ENCODE measurements at places on chromosomes 4 and X.
A peak's percentile ranks its signal among the peaks of the same experiment; 100 is the strongest.

- DNase-seq = no peak
Observed at GRCh38 chr4:18847249-18847890, 825.8 kb upstream of the LCORL start.

- no peak for DNase-seq
Observed at GRCh38 chrX:10171249-10171648, 14.5 kb downstream of the CLCN4 start.

- DNase-seq = no peak
Observed at GRCh38 chrX:2658585-2659292, 32.4 kb upstream of the CD99 start.

DNA sequence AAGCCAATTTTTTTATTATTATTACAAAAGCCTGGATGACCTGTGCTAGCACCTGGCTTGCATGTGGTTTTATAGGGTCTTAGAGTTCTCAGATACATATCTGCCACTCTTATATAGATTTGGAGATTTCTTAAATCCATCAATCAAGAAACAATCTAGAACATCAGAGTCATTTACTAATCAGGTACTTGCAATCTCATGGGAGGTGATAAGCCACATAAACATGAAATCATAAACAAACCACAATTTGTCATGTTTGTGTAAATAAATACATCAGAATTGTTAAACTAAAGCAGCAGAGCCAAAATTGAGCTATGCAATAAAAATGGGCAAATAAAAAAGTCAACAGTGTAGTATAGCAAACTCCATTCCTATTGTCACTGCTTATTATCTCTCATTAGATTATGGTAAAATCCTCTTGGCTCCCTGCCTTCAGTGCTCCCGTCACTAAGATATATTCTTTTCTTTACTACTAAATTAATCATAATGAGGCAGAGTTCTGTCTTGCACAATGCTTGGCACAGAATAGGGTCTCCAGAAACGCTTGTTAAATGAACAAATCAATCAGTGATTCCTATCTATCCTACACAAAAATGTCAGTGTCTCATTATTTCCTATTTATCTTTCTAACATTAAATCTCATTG, 108.7 kb upstream of the TTC29 start:
- no peak for DNase-seq

- no peak for DNase-seq
Observed at GRCh38 chr4:181548873-181549575, 694.2 kb upstream of the TENM3 start.

GRCh38 chr4:120821977-120822376, 100.5 kb downstream of the PRDM5 start:
- DNase-seq = no peak

DNA sequence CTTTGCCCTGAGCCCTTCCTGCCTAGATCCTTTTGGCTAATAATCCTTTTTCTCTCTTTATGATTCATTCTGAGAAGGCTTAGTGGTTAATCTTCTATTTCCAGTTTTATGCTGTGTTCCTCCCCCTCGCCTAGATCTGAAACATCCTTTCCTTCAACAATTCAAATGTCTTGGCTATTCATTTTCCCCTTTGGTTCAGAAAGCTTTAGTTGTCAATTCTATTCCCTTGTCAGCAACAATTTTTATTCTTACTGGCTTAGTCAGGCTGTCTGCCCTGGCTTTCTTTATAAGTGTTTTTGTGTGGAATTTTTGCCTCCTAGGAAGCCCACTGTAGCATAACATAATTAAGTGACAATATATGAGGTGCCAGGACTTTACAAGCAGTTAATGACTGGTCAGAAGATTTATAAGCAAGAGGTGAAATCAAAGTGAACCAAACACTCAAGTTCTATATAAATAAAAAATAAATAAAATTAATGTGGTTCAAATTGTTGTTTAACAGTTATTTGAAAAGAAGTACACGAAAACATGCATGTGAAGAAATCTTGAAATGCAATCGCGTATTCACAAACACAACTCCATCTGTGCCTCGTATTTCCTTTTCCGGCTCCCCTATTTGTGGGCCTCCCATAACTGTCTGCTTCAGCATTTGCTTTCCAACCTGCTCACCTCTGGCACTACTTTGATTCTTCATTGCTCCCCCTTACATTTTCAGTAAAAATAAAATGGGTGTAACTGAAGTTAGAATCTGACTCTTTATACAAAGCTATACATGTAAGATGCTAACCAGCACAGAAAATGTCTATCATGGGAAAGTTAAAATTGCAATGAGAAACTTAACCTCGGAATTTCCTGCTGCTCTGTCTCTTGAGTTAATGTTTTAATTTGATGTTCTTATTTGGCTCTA, 235.4 kb downstream of the SPRY1 start:
- DNase-seq = no peak

DNA sequence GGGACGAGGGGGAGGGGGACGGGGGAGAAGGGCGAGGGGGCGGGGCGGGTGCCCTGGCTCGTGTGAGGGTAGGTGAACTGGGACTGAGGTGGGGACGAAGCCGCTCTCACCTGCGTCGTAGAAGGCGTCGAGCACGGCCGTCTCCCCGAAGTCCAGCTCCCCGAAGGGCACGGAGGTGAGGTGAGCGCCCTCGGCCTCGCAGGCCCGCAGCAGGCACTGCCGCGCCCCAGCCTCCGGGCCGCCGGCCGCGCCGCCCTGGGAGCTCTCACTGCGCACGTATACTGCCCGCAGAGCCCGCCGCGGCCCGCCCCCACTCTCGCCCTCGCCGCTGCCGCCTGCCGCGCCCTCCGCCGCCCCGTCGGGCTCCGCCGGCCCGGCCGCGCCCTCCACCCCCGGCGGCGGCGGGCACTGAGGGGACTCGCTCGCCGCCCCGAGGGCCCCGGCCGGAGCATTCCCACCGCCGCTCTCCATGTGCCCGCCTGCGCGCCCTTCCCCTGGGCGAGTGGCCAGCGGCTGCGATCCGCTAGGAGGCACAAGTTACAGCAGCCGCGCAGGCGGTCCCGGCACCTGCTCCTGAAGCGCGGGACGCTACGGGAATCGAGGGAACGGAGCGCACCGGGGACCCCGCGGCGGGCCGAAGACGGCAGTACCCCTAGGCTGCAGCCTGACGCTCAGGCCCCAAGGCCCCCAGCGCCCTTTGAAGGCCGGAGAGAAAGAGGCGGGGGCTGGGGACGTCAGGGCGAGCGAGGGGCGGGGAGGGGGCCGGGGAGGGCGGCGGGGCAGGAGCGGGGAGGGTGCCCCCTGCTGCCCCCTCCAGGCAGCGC, at the start of gene MAP3K15:
Gene MAP3K15, minus strand, starts transcription at position 718 of the 824 bp plus-strand sequence. Its CDS starts 247 bp downstream, at position 471.
- peak; percentile 31 for DNase-seq

GRCh38 chr4:164924670-164925238, 47.8 kb downstream of the APELA start:
- no peak for DNase-seq

DNA sequence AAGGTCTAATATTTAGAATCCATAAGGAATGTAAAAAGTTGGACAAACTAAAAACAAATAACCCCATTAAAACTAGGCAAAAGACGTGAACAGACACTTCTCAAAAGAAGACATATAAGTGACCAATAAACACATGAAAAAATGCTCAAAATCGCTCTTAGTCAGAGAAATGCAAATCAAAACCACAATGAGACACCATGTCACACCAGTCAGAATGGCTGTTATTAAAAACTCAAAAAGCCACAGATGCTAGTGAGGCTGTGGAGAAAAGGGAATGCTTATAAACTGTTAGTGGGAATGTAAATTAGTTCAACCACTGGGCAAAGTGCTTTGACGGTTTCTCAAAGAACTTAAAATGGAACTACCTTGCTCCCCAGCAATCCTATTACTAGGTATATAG, 674.3 kb upstream of the MAGEB2 start:
- DNase-seq = no peak

- DNase-seq = no peak
Observed at GRCh38 chr4:16942491-16942890, 44.0 kb upstream of the LDB2 start.

- no peak for DNase-seq
Observed at GRCh38 chr4:99817309-99817890, 773 bp downstream of the DAPP1 start.

DNA sequence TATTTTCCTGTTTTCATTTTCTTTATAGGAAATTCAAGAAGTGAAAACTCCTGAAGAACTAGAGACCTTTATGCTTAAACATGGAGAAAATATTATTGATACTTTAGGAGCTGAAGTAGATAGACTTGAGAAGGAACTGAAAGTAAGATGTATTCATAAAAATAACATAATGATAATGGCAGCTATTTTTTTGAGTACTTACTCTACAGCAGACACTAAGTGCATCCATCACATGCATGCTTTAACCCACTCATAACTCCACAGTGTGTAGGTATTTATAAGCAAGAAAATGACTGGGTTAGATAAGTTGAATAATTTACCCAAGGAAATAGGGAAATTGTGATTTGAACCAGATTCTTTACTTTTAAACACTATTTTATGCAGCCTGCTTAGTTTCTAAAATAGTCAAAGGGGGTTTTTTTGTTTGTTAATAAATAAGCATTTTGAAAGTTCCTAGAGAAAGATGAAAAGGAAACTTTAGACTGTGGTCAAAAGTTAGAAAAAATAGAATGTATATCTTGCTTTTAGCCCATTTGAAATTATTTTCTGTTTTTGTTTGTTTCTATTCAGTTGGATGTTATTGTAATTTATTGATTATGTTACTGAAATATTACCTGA, 74.2 kb downstream of the BEND4 start:
- no peak for DNase-seq

- DNase-seq = no peak
Observed at GRCh38 chr4:47654972-47655693, 170.1 kb downstream of the ATP10D start.

- DNase-seq = no peak
Observed at GRCh38 chr4:61380865-61381264, 180.7 kb downstream of the ADGRL3 start.

GRCh38 chr4:49221209-49221608, 235.1 kb downstream of the CWH43 start:
- no peak for DNase-seq

GRCh38 chr4:168508683-168509082, 11.8 kb downstream of the PALLD start:
- DNase-seq = no peak

- no peak for DNase-seq
Observed at GRCh38 chr4:13284932-13285331, 199.2 kb downstream of the RAB28 start.

DNA sequence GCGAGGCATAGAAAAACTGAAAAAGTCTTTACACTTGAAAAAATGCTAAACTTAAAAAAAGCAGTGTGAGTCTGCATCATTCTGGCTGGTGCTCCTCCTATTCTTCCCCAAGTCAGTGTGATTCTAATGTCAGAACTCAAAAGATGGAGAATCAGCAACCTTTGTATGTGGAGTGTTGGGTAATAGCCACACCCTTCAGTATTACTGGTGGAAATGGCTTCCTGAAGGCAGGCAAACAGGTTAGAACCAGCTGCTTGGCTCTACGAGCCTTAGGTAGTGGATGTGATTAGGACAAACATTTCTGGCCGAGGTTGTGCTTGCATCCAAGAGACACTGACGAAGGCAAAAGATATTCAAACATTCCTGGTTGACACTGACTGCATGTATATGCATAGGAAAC, 353.4 kb upstream of the TACR3 start:
- DNase-seq = no peak

- DNase-seq = no peak
Observed at GRCh38 chrX:44569122-44569521, 26.5 kb upstream of the FUNDC1 start.

DNA sequence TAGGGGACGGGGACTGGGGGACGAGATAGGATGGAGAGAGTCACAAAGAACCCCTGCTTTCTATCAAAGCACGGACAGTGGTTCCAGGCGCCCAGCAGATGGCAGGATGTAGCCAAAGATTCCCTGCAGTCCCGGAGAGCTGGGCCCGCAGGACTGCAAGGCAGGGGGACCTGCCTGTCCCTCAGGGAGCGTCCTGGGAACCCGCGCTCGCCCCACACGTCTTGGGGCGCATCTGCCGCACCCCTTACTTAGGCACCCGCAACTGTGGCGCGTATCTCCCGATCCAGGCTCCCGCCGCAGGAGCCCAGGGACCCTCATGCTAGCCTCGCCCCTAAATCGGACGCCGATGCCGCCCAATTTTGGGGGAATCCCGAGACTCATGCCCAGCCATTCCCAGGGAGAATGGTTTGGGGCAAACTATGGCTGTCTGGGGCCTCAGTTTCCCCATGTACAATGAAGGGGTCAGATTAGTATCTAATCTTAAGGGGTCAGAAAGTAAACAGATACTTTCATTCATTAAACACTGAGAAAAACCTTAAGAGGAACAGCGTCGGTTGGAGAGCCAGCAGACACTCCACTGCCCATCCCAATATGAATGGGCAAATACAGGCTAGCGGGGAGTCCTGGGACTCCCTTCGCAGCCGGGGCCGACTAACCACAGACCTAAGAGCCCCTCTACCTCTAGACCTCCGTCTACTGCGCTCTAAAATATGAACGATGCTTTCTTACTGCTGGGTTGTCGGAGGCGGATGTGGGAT, 581 bp upstream of the STK32B start:
- DNase-seq = peak; percentile 77

GRCh38 chr4:87068583-87069021, 133.8 kb downstream of the AFF1 start:
- DNase-seq = no peak

- DNase-seq = no peak
Observed at GRCh38 chr4:101649790-101650515, 140.6 kb upstream of the BANK1 start.

GRCh38 chrX:85221361-85221760, 22.2 kb downstream of the SATL1 start:
- no peak for DNase-seq

DNA sequence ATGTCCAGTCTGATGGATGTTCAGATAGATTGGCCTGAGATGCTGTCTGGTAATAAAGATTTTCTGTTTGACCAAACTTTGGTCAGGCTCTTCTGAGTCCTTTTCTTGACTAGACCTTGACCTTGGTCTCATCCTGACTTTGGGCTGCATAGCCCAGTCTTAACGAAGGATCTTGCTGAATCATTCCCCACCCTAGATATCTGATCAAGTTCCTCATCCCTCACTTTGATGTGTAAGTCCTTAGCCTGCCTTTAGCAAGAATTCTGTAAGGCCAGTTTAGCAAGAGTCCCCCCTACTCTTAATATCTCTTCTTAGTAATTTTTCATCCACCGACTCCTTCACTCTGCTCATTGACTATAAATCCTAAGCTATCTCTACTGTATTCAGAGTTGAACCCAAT, 244.4 kb upstream of the JADE1 start:
- no peak for DNase-seq

DNA sequence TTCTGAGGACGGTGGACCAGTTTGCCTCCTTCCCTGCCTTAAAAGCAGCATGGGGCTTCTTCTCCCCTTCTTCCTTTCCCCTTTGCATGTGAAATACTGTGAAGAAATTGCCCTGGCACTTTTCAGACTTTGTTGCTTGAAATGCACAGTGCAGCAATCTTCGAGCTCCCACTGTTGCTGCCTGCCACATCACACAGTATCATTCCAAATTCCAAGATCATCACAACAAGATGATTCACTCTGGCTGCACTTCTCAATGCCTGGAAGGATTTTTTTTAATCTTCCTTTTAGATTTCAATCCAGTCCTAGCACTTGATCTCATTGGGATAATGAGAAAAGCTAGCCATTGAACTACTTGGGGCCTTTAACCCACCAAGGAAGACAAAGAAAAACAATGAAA, 255.3 kb downstream of the RAPGEF2 start:
- DNase-seq = no peak
